Effector CD8-positive, alpha-beta T cell (primary cell): ENCODE measurements at places on chromosomes 6 and 20.

- no peak for DNase-seq
These were observed 6.7 kb downstream of the DNPH1 start for GRCh38 chr6:43222418-43223059.

GRCh38 chr6:137237413-137238170 lies 18.4 kb upstream of the IFNGR1 start:
- DNase-seq = no peak

- DNase-seq = no peak
These were observed 213.1 kb downstream of the PHACTR1 start for GRCh38 chr6:12929678-12930077.

DNA sequence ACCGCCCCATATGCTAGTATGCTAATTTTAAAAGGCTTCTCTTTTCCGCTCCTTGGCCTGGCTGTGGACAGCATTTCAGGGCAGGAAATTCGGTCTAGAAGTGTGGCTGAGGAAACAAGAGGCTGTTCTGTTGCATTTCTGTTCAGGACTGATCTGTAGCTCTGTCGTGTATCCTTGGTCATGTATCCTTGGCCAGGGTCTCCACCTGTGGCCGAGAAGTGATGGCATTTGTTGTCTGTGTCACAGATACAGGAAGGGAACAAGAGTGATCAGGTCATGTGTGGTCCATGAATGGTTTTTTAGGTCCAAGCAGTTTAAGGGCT lies 300.5 kb upstream of the SUPT3H start:
- no peak for DNase-seq

GRCh38 chr6:67184405-67184804 lies 1450.7 kb upstream of the ADGRB3 start:
- DNase-seq = no peak

DNA sequence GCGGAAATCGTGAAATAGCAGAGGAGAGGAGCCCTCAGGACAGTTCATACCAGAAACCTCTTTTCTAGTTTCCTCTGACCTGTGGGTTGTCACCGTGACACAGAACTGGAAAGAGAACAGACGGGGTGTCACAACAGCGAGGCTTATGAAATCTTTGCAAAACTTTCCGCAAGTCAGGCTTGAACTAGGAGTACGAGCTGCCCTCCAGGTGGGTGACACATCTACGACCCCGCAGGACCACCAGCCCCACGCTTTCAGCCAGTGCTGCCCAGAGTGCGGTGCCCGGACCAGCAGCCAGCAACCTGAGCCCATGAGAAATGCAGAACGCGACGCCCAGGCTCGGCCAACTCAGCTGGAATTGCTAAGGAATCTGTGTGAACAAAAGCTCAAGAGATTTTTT lies 30.8 kb downstream of the WRNIP1 start:
- no peak for DNase-seq

DNA sequence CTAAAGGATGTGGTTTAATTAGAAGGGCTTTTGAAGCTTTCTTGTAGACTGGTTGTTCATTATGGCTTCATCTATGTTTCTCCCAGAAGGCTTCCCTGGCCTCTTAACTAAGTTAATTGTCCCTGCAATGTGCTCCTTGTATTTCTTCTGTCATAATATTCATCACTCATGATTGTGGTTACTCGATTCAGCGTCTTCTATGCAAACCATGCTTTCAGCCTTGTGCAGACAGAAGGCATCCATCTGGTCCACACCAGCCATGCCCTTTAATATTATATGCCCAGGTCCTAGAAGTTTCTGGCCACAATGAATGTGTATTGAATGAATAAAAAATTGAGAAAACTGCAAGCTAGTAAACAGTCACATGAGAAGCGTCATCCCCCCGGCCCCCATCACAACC lies 163.2 kb downstream of the KHDC1L start:
- no peak for DNase-seq

GRCh38 chr6:157597461-157598312 lies 216.7 kb downstream of the ZDHHC14 start:
- no peak for DNase-seq

GRCh38 chr6:10540073-10540746 lies 19.1 kb downstream of the GCNT2 start:
- DNase-seq = no peak

GRCh38 chr6:42448391-42448790 lies 3.3 kb downstream of the TRERF1 start:
- no peak for DNase-seq

DNA sequence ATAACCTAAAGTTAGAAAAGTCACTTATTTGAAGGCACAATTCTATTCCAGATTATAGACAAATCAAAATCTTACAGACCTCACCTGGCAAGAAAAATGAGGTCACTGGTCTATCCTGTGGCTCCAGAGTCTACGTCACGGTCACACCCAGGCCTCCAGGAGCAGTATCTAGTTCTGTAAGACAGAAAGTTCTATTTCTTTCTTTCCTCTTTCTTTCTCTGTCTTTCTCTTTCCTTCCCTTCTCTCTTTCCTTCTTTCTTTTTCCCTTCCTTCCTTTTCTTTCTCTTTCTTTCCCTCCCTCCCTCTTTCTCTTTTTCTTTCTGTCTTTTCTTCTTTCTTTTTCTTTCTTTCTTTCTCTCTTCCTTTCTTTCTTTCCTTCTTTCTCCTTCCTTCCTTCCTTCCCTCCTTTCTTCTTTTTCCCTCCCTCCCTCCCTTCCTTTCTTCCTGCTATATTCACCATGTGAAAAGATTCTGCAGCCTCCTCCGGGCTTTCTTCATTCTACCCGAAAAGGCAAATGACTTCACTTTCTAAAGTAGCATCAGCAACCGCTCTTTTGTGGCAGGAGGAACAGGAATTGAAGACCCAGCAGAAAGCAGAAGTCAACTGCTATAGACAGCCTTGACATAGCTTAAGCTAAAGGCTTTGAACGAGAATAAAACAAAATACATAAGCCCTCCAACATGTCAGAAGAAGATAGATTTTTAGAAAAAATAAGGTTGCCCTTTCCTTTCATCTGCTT lies 83.9 kb upstream of the SIRPG start:
- no peak for DNase-seq

DNA sequence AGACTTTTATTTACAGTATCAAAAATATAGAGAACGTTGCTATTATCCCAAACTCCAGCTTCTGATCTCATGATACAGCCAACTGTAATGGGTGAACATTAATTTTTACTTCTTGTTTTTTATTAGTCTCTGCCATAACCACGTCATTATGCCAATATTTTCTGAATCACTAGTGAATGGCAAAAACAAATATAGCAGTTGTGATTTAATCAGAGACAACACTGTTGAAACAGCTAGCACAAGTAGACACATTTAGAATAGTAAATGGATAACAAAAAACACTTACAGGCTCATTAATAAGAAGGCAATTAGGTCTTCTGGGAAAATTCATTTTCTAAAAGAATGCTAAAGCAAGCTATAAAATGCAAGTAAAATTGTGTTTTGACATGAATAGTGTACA lies 8.1 kb downstream of the PTPRK start:
- no peak for DNase-seq

DNA sequence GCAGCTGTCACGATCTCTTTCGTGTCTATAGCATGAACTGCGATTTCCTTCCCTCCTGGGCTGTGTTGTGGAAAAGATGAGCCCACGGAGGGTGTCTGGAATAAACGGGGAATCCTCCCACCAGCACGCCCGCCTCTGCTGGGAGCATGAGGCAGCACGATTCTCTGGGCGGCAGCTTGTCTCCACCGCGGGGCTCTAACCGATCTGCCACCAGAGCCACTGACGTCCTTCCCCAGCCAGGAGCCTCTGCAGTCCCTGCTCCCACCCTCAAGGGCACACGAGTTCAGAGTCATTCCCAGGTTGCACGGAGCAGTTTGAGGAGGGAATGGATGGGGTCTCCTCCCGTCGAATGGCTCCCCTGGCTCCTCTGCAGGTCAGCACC lies 197.6 kb downstream of the DLL1 start:
- DNase-seq = no peak

- no peak for DNase-seq
These were observed 93.4 kb upstream of the MPC1 start for GRCh38 chr6:166476061-166476591.

DNA sequence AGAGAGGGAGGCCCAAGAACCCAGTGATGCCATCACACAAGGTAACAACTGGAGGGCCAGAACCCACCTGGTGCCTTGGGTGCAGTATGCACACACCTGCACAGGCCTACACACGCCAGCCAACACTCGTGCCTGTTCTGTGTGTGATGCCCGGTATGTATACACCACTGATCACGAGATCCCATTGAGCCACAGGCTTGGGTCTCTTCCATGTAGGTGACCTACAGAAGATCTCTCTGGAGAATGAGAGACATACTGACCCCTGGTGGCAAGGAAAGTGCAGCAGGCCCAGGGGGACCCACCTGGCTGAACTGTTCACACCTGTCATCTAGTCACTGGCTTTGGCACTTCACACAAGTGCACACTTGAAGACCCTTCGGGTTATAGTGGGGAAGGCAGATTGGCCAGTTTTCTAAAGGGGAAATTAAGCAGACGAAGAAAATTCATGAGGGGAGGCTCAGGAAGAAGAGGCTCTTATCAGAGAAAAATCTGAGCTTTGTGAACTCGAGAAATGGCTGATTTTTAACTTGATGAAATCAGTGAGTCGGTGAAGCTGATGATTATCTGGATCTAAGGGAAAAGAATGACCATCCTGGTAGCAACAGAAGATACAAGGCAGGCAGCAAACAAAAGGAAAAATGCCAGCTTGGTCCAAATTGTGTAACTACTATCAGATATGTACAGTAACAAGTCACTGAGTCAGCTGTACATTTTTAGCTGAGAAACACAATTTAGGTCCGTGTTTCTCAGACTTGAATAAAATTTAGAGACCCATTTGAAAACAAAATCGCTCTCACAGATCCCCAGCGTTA lies 69.1 kb upstream of the PBOV1 start:
- peak; percentile 10 for DNase-seq

DNA sequence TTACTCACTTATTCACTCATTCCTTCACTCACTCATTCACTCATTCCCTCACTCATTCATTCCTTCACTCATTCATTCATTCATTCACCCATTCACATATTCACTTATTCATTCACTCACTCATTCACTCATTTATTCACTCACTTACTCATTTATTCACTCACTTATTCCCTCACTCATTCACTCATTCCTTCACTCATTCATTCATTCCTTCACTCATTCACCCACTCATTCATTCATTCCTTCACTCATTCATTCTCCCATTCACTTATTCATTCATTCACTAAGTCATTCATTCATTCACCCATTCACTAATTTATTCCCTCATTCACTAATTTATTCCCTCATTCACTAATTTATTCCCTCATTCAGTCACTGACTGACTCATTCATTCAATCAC lies 127.6 kb downstream of the EDN3 start:
- DNase-seq = no peak

DNA sequence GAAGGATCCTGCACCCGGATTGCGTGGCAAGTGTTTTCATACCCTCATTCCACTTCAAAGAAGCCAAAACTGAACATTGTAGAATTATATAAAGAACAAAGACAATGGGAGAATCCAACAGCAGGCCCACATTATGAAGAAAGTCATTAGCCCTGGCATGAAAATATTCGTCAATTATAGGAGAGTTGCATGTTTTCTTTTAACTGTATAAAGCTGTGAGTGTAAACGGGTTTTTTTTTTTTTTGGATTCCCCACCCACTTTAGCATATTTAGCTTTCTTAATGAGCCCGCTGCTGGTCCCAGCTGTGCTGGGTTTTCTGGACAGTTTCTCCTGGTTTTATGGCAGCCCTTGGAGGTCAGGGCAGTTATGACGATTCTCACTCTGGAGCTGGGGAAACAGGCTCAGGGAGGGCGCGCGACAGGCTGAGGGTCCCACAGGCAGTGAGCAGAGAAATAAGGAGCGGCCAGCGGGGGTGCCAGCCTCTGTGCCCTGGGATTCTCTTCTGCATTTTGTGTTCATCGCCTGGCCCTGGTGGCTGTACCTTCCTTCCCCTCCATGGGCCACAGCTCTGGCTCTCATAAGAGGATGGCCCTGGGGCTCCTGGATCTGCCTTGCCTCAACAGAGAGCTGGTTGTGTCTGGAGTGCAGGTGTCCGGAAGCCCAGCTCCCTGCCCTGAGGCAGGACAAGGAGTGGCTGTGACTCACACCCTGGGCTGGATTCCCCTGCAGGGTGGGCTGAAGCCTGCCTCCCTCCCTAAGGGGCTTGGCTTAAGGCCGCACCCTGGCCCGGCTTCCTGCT lies 24.1 kb upstream of the SULF2 start:
- no peak for DNase-seq

- DNase-seq = no peak
These were observed 20.5 kb downstream of the NCOA7 start for GRCh38 chr6:125811259-125811658.

- DNase-seq = no peak
These were observed 231.9 kb downstream of the DLL1 start for GRCh38 chr6:170058878-170059485.

DNA sequence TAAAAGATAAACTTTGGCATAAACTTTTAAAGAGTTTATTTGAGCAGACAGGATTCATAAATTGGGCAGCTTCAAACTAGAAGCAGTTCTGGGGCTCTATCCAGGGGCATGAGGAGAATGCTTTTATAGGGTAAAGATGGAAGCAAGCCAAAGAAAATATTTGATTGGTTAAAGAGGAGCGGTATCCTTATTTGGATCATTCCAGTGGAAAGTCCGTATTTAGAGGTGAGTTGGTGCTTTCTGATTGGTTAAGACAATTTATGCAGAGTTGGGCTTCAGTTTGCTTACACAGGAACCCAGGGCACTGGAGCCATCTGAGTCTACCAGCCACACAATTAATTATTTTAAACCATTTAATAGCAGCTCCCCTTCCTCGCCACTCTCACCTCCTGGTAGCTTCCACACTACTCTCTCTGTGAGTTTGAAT lies 37.9 kb upstream of the RNF217 start:
- DNase-seq = no peak

DNA sequence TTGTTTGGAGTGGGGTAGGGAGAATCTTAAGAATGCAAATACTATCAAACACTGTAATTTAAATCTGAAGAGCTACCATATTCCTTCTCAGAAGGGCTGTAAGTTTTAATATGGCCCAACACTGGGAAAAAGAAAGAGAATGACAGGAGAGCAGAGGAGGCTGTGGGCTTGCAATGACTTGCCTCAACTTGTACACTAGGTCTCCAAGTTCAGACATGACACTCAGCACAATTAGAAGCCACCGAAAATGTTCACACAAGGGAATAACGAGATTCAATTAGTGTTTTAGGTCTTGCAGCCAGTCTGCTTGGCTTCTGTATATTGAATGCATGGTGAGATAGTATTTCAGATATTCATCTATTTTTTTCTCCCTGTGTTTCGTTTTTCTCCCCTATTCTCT lies 89.4 kb downstream of the HS3ST5 start:
- DNase-seq = no peak

DNA sequence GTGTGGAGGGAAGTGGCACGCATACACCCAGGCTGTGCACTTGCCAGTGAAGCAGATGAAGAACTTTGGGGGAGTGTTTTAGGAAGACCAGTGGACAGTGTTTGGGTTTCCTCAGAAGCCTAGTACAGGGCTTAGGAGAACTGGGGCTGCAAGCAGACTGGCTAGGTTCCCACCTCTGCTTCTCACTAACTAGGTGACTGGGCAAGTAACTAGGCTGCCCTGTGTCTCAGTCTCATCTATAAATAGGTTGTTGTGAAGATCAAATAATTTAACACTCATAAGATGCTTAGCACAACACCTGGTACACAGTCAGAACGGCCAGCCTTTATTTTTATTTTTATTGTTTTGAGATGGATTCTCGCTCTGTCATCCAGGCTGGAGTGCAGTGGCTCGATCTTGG lies 312.1 kb downstream of the CDH26 start:
- no peak for DNase-seq

GRCh38 chr6:16700202-16700915 lies 60.9 kb downstream of the ATXN1 start:
- DNase-seq = no peak

- DNase-seq = no peak
These were observed 51.1 kb downstream of the GNAS start for GRCh38 chr20:58903614-58904013.
